ENCODE measurements at places on chromosomes 13 and 19.

DNA sequence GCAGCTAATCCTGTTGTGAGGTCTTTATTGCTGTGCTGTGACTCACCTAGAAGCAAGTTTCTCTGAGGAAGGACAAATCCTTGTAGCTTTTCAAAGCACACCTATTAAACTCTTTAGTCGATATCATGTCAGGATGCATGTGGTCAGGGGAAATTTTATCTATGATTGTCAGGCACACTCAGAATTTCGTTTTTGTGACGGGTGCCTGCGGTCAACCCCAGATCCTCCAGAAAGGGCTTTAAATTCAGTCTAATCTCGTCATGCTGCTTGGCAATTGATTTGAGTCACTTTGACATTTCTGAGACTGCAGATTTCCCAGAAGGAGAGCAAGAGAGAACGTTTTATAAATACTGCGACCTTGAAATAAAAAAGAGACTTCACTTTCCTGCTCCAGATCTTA lies 316.9 kb downstream of the FGF9 start:
- DNase-seq, result no peak

GRCh38 chr19:42075364-42075615 lies 676 bp upstream of the ZNF574 start:
- DNase-seq, result no peak

DNA sequence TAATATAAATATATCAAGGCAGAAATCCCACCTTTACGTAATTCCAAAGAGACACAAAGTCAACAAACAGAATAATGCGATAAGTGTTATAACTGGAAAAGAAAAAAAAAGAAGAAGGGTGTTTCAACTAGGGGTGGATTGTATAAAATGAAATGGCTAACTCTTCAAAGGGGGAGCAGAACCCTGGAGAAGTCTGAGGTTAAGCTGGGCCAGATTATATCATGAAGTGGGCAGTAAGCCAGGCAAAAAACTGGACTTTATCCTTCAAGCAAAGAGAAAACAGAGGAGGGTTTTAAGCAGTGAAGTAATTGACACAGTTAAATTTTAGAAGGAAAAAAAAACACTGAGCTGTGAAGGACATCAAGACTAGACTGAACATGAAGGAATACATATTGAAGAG lies 41.9 kb downstream of the TBC1D4 start:
- DNase-seq, result no peak

GRCh38 chr13:63481334-63481733 lies 2065.7 kb upstream of the PCDH20 start:
- no peak for DNase-seq

DNA sequence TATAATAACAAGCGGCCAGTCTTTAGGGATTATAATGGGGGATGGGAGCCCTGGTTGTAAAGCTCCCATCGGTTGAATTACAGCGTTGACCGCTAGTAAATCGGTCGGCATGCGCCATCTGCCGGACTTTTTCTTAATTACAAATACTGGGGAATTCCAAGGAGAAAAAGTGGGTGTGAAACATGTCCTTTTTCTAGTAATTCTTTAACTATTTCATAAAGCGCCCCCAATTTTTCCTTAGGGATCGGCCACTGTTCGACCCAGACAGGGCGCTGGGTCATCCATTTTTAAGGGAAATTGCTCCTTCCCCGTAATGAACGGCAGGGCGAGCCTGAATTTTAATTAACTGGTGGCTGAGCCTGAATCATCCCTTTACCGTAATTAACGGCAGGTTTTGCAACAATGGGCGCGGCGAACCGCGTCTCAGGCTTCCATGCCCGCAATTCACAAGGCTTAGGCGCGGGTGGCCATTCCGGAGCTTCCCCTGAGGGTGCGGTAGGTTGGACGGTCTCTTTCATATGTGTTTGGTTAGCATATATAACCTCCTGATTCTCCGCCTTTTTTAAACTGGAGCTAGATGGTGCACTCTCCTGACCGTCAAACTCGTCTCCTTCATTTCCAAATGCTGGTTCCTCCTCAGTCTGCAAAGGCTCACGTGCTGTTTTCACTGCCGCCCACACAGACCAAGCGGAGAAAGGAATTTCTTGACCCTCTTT lies 30.2 kb upstream of the EVI5L start:
- peak; percentile 57 for DNase-seq

All from stimulated activated CD4-positive, alpha-beta T cell treated with anti-CD3 and anti-CD28 coated beads, TNF-alpha, amount 100 ng/mL, for 24 hours (primary cell).